ENCODE measurements at places on chromosomes 1 and 21.

- no peak for DNase-seq
These were observed 26.5 kb downstream of the OSBPL9 start for GRCh38 chr1:51643362-51643761.

DNA sequence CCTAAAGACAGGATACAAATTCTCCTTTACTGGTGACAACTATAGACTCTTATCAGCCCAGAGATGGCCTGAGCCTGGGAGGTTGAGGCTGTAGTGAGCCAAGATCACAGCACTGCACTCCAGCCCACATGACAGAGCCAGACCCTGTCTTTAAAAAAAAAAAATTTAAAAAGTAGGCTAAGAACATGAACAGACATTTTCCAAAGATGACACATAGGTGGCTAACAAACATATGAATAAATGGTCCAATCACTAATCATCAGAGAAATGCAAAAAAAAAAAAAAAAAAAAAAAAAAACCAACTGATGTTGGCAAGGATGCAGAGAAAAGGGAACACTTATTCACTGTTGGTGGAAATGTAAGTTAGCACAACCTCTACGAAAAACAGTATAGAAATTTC, 65.0 kb downstream of the TOR3A start:
- DNase-seq = no peak

DNA sequence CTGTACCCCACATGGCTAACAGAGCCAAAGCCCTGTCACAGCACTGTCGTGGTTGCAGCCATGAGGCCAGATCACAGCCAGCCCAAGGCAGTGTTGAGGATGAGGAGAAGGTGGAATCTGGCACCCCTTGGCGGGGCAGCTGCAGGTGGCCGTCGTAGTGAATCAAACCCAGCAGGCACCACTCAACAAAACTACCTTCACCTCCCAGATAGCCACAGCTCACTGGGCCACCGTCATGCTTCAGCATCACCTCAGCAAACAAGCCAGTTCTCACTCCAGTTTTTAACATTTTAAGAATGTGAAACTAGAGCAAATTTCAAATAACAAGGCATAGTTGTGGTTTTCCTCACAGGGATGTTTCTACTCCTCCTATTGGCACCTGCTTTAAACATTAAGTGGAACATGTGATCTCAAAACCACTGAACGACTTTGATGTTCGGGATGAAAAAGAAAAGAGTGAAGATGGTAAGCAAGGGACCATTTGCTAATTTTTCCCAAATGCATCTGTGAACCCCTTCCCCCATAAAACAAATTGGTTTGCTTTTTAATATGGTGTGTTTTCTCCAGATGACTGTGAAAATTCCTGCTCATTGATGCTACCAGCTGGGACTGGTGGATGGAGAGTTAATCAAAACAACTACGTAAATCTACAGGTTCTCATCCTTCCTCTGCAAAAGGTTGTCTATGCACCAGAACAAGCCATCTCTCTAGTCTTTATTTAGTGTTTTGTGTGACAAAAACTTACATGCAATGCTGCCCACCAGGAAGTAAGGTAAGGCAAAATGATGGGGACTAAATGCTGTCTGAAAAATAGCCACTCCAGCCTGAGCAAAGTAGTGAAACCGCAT, 45.5 kb downstream of the TOR1AIP2 start:
- peak; percentile 55 for DNase-seq

GRCh38 chr1:97308131-97308530, 586.5 kb downstream of the PTBP2 start:
- no peak for DNase-seq

DNA sequence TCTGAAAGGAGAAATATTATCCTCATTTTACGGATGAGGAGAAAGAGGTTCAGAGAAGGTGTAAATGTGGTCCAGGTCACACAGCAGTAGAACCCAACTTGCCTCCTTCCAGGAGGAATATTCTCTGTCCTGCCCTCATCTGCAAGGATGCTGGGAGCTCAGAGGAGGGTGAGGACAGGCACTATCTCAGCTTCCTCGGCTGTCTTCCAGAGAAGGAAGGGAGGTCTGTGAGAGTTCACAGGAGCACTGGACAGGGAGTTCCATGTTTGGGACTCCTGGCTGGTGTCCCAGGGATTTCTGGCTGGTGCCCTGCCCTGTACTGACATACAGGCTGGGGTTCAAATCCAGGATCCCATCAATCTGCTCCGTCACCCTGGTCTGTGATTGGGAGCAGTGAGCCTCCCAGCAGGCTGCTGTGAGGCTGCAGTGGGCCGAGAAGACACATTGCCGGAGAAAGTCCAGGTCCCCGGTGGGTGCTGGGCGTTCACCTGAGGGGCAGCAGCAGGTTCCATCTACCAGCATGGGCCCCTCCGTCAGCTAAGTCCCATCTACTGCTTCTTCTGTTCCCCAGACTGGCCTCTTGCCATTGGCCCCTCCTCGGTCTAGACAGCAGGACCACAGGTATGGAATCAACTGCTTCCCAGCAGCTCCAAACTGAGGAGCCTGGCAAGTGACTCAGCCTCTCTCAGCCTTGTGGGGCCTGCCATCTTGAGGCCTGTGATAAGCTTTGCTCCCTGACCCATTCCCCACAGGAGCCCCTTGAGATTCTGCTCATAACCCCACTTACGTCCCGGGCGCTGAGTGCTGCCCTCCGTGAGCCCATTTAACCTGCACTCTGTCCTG, 8.5 kb upstream of the BSND start:
- DNase-seq = no peak

DNA sequence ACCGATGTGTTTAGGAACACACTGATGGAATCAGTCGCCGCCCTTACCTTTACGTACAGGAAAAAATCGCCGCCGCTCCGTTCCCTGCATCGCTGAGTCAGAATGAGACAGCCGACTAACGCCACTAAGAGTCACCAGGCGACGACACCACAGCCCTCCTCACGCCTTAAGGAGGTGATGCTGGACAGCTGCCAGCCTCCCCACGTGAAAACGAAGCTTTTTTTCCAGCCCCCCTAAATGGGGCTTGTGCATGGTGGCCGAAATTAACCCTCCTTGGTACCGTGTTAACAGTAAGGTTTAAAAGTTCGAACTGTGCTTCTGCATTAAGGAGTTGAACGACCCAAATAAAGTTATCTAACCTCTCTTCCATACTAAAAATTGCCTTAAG, 511 bp downstream of the DNTTIP2 start:
- peak; percentile 62 for DNase-seq

DNA sequence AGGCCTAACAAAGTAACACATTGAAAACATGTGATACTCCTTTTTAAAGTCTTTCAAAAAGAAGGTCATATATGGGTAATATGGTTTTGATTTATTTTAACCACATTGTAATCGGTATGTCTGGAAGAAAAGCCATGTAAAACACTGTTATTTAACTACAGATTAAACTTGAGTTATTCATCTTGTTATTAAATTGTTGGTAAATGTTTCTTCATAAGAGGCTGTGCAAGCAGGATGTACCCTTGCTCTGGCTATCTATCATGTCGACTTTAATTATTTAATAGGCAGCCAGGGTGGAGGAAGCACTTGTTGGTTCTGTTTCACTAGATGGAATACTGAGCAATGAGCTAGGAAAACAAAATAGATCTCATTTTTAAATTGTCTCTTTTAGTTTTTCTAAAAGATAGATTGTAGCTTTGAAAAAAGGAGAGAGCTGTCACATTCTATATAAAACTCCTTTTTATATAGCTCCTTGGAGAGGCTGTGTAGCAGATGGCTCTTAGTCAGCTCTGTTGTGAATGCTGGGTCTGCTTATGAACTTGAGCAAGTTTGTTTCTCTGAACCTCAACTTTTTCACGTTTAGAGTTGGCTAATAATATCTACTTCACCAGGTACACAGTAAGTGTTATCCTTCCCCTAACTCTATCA, 39.5 kb downstream of the LRRC8B start:
- DNase-seq = no peak

- DNase-seq = no peak
These were observed 64.2 kb downstream of the PLXNA2 start for GRCh38 chr1:208179961-208180409.

- no peak for DNase-seq
These were observed 578 bp upstream of the SESN2 start for GRCh38 chr1:28258628-28259251.

GRCh38 chr1:38870996-38871395, 2.2 kb downstream of the MYCBP start:
- no peak for DNase-seq

DNA sequence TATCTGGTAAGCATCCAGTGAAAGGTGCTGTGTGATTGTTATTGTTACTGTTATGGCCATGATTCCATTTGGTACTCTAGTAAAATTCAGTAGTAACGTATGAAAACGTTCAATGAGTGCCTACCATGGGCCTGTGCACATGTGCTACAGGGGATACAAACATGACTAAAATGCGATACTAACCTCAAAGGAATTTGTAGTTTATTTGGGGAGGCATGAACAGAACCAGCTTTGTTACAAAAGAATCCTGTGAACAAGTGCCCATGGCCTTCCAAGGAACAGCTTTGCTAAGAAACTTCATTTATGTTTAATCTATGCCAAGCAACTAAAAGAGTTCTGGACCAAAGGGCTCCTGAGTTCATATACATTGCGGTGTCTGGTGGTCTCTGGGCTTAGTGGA, 28.7 kb downstream of the PTGFR start:
- DNase-seq = no peak

- no peak for DNase-seq
These were observed 59.0 kb upstream of the FGGY start for GRCh38 chr1:59237900-59238299.

GRCh38 chr1:162712317-162713029, 78.0 kb upstream of the HSD17B7 start:
- no peak for DNase-seq

- DNase-seq = no peak
These were observed 235.0 kb upstream of the FGGY start for GRCh38 chr1:59061876-59062275.

- DNase-seq = no peak
These were observed 16.9 kb upstream of the MCL1 start for GRCh38 chr1:150596095-150596892.

DNA sequence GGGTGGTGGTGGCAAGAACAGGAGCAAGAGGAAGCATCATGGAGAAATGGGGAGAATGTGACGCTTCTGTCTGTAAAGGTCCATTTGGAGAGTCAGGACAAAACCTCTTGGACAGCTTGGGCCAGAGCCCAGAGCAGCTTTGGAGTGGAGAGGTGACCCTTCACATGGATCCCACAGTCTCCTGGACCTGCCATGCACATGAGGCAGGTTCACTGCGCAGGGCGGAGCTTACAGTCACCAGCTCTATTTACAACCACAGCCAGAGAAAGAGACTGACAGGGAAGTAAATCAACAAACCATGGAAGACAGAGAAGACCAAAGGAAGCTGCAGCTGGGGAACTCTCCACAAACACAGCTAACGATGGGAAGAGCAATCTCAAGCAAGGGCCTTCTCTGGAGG, 828 bp upstream of the RGS8 start:
- no peak for DNase-seq

- no peak for DNase-seq
These were observed 1557.4 kb downstream of the PLA2G4A start for GRCh38 chr1:188386161-188386560.

DNA sequence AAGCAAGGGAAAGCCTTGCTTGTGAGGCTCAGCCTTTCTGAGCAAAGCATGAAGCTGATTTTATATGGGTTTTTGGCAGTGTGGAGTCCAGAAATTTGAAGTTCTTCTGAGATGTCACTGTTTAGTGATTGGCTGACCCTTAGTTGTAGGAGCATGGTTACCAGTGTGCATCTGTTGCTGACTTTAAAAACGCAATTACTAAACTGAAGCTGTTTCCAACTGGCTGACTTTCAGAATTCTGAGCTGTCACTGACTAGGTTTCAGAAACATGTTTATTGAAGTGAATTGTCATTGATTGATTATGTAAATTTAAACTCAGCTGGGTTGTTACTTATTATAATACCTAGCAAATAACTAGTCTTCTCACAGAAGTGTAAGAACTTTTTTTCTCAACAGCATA, 89.4 kb downstream of the PDE4B start:
- no peak for DNase-seq

- no peak for DNase-seq
These were observed 930 bp downstream of the ARHGEF10L start for GRCh38 chr1:17540255-17541001.

DNA sequence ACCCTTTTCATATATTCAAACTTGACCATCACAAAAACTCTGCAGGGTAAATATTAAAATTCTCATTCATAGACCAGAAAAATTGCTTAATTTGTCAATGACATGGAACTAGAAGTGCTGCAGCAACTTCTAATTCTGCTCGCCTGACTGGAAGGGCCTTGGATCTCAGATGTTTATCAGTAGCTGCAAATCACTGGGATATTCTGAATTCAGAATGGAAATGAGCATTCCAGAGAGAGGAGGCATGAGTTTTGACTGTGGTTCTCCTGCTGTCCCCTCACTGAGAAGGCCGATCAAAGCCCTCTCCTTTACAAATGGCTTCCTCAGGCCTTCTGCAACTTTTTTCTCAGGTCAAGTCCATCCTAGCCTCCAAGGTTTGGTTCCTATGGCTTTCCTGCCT, 171.3 kb upstream of the FAM78B start:
- DNase-seq = no peak

- peak; percentile 42 for DNase-seq
These were observed 12.6 kb upstream of the ADORA3 start for GRCh38 chr1:111516005-111516535.

- DNase-seq = no peak
These were observed 13.1 kb downstream of the TRIM62 start for GRCh38 chr1:33168556-33169289.

GRCh38 chr1:22662318-22662717, 9.3 kb downstream of the C1QB start:
- no peak for DNase-seq

DNA sequence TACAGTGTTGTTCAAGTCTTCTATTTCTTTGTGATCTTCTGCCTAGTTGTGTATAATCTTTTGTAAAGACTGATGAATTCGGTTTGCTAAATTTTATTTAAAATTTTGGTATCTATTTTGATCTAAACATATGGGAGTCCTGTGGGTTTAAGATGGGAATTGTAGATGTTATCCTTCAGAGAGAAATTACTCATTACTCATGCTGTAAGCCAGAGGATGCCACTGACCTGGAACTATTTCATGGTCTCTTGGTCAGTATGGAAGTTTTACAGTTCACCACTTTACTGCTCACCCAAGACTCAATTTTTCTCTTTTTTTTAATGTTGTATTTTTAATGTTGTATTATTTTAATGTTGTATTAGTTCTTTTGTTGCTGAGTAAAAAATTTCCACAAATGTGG, 138.6 kb upstream of the B3GALT2 start:
- no peak for DNase-seq

DNA sequence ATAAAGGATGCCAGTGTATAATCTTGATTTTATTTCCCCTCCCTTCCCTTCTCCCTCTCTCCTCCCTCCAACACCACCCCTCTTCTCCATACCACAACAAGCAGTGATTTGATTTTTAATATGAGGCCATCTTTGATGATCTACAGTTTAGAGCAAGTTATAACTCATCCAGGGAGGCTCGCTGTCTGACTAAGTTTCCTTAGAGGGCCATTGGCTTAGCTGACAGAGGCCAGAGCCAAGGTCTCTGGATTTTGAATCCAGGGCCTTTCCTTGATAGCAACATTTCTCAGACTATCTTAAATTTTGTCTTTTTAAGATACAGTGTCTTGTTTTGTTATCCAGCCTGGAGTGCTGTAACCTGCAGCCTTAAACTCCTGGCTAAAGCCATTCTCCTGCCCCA, 431.0 kb upstream of the USP24 start:
- no peak for DNase-seq
